ENCODE measurements at places on chromosomes 5 and 9. TPM values are rescaled to one million over a fixed set of nuclear protein-coding genes. Genes with fewer than 3 reads are reported as not detected.

The NOL6 gene
- 32.3 TPM for total RNA-seq

The SGTB gene
- 24.7 TPM for total RNA-seq

The NDST1 gene
- 73.7 TPM for total RNA-seq

The NTMT1 gene
- total RNA-seq = 35.9 TPM

The IL7R gene
- total RNA-seq = 0.29 TPM

The C9orf40 gene
- 9.1 TPM for total RNA-seq

The PRLR gene
- not detected for total RNA-seq

The PRSS3 gene
- total RNA-seq = not detected

The LCN2 gene
- total RNA-seq = not detected

The OR13F1 gene
- not detected for total RNA-seq

The GGTA1 gene
- total RNA-seq = not detected

The UNC5A gene
- 0.21 TPM for total RNA-seq

The NPM1 gene
- 802 TPM for total RNA-seq

The GPR151 gene
- total RNA-seq = not detected

The TMEM232 gene
- 4.2 TPM for total RNA-seq

The TOR4A gene
- total RNA-seq = 3.6 TPM

The POLK gene
- total RNA-seq = 40.1 TPM

The MAMDC2 gene
- total RNA-seq = 93.5 TPM

The SLC4A9 gene
- not detected for total RNA-seq

The PCDHB11 gene
- 3.9 TPM for total RNA-seq

The CFAP157 gene
- total RNA-seq = 0.13 TPM

The SAP30L gene
- 20.2 TPM for total RNA-seq

The PCDHGA9 gene
- 1.7 TPM for total RNA-seq

The ENHO gene
- total RNA-seq = 0.35 TPM

The GPR150 gene
- total RNA-seq = 0.31 TPM

The ZNF618 gene
- 4.9 TPM for total RNA-seq

The GRM6 gene
- not detected for total RNA-seq

The CFAP77 gene
- not detected for total RNA-seq

The KYAT1 gene
- total RNA-seq = 13.5 TPM

The HTR1A gene
- not detected for total RNA-seq

The CDC25C gene
- 0.16 TPM for total RNA-seq

The PCDHA1 gene
- 0.10 TPM for total RNA-seq

The FBP1 gene
- 0.35 TPM for total RNA-seq

The PTGR1 gene
- 72.9 TPM for total RNA-seq

The NDUFA8 gene
- total RNA-seq = 52.9 TPM

The PCDHGA8 gene
- 1.6 TPM for total RNA-seq

The CCNJL gene
- total RNA-seq = 2.4 TPM

The FOXE1 gene
- not detected for total RNA-seq

The EFCAB9 gene
- not detected for total RNA-seq

The RIOK2 gene
- total RNA-seq = 30.1 TPM

The KCNV2 gene
- not detected for total RNA-seq

The IRF1 gene
- 9.8 TPM for total RNA-seq

The SPAG8 gene
- total RNA-seq = 3.4 TPM

The PCA3 gene
- total RNA-seq = not detected

The CNTLN gene
- 6.5 TPM for total RNA-seq

The UBTD2 gene
- total RNA-seq = 40.5 TPM

The CARTPT gene
- total RNA-seq = not detected

The HDHD3 gene
- 9.1 TPM for total RNA-seq

The FABP6 gene
- not detected for total RNA-seq

The HAVCR1 gene
- total RNA-seq = not detected

The SPINK4 gene
- not detected for total RNA-seq
